ENCODE measurements at places on chromosomes 2 and 18. TPM values are rescaled to one million over a fixed set of nuclear protein-coding genes. Genes with fewer than 3 reads are reported as not detected.

The CRYGC gene
- total RNA-seq, result not detected

The IFIH1 gene
- 26.3 TPM for total RNA-seq

The ATP6V1B1 gene
- not detected for total RNA-seq

The RAX gene
- total RNA-seq, result not detected

The PRKAG3 gene
- not detected for total RNA-seq

The SATB2 gene
- total RNA-seq, result 0.07 TPM

The NPHP1 gene
- total RNA-seq, result 0.21 TPM

The WDR54 gene
- total RNA-seq, result 72.1 TPM

The ERMN gene
- total RNA-seq, result 1.4 TPM

The NRP2 gene
- 64.4 TPM for total RNA-seq

DNA sequence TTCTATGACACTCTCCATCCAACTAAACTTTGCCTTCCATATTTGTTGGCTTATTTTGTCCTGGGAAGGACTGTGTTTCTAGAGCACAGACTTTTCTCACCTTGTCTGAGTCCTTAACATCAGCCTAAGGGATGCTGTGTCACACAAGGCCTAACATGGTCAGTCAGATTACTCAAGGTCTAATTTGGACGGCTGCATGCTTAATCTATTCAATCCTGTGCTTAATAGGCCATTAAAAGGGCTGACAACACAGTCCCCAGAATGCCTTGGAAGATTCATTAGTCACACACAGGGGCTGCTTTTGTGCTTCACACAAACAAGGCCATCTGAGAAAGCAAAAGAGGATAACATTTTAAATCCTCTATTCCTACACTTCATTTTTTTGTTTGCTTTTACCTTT is 84.0 kb downstream of the DYNAP start:
- H3K27me3 ChIP-seq, result peaks cover 8% of the 10 kb centered on the region
- DNase-seq, result no peak
- H3K27ac ChIP-seq, result no peak overlapping the region
- no peaks in the 10 kb centered on the region for H3K36me3 ChIP-seq
- peaks cover 4% of the 10 kb centered on the region for H3K4me1 ChIP-seq
- no peak overlapping the region for H3K4me3 ChIP-seq

DNA sequence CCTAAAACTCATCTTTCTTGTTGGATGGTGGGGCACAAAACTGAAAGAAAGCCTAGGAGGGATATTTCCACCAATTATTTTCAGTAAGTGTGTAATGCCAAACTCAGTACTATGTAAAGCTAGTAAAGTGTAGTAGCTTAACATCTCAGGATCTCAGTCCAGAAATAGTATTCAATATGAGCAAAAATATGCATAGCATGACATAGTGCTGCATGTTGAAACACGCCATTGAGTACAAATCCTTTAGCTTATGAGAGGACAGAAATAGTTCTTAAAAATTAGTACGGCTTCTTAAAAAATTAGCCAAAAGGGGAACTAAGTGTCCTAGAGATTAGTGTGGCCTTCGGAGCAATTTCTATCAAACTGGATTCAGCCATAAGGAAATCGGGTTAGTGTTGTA is 21.7 kb upstream of the ATL2 start:
- H3K36me3 ChIP-seq, result no peaks in the 10 kb centered on the region
- H3K27me3 ChIP-seq, result peaks cover 7% of the 10 kb centered on the region
- H3K4me3 ChIP-seq, result no peak overlapping the region

GRCh38 chr2:12714391-12715221 is 2.1 kb upstream of the TRIB2 start:
- peaks cover 4% of the 10 kb centered on the region for H3K36me3 ChIP-seq
- peaks cover 4% of the 10 kb centered on the region for H3K27me3 ChIP-seq
- no peak for DNase-seq
- no peak overlapping the region for H3K4me3 ChIP-seq

DNA sequence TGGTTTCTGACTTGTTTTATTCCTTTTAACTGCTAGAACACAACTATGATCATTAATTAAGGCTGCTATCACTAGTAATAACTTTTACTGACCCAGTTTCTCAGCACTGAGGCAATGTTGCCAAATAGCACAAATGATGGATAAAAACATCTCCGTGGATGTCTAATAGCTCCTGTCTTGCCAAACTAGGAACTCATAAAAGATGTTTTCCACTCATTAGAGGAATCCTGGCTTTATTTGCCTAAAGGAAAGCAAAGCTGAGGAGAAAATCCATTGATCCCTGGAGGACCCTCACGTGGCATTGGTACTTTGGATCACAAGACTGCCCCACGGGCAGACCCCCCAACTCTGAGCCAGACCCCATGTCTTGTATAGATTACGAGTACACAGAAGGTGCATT is 96.1 kb upstream of the ZNF397 start:
- peaks cover 34% of the 10 kb centered on the region for H3K36me3 ChIP-seq
- DNase-seq, result no peak
- H3K4me3 ChIP-seq, result no peak overlapping the region

GRCh38 chr2:177547122-177547521 is 154.5 kb downstream of the AGPS start:
- H3K4me3 ChIP-seq, result no peak overlapping the region
- H3K27ac ChIP-seq, result peak overlapping the region; percentile 49
- DNase-seq, result peak; percentile 60
- H3K27me3 ChIP-seq, result no peaks in the 10 kb centered on the region
- peaks cover 11% of the 10 kb centered on the region for H3K36me3 ChIP-seq
- H3K4me1 ChIP-seq, result peaks cover 19% of the 10 kb centered on the region

DNA sequence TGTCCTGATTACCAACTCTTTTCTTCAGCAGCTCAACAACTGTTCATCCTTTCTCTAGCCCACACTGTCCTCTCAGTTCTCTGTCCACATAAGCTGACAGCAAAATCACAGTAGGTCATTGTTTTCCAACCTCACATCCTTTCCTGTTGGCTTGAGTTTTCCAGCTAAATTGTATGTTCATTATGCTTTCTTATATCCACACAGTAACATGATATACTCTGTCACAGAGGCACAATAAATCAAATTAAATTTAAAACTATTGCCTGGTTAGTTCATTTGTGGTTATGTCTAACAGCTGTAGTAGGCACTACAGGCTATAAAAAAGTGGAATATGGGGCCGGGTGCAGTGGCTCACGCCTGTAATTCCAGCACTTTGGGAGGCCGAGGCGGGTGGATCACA is 179.9 kb downstream of the ETAA1 start:
- H3K27me3 ChIP-seq, result no peaks in the 10 kb centered on the region
- H3K4me1 ChIP-seq, result no peaks in the 10 kb centered on the region
- H3K36me3 ChIP-seq, result no peaks in the 10 kb centered on the region

DNA sequence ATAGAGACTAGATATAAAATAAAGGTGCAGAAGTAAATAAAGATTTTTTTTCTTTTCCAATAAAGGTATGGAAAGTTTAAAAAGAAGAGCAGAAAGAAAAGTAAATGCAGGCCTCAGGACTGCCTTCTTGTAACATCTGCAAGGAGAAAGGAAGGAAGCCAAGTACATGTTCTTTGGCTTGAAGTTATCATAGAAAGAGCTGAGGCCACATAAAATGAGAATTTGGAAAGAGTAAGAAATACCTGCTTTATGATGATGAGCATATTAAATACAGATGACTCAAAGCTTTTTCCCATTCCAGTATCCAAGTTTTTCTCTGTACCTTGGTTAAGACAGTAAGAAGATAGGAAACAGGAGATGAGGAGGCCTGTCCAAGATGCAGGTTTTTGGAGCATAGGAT is 25.3 kb upstream of the UBE2E3 start:
- no peaks in the 10 kb centered on the region for H3K36me3 ChIP-seq
- H3K27me3 ChIP-seq, result peaks cover 38% of the 10 kb centered on the region
- no peak overlapping the region for H3K4me3 ChIP-seq
- no peak for DNase-seq
- H3K27ac ChIP-seq, result no peak overlapping the region

GRCh38 chr2:107007927-107008326 is 122.0 kb upstream of the ST6GAL2 start:
- no peak for DNase-seq
- no peaks in the 10 kb centered on the region for H3K27me3 ChIP-seq
- H3K4me3 ChIP-seq, result no peak overlapping the region
- no peaks in the 10 kb centered on the region for H3K36me3 ChIP-seq
- H3K27ac ChIP-seq, result no peak overlapping the region

GRCh38 chr2:157929871-157930667 is 53.9 kb upstream of the ACVR1 start:
- H3K4me1 ChIP-seq, result peaks cover 2% of the 10 kb centered on the region
- no peak overlapping the region for H3K4me3 ChIP-seq
- H3K27ac ChIP-seq, result no peak overlapping the region
- H3K27me3 ChIP-seq, result no peaks in the 10 kb centered on the region
- no peaks in the 10 kb centered on the region for H3K36me3 ChIP-seq

DNA sequence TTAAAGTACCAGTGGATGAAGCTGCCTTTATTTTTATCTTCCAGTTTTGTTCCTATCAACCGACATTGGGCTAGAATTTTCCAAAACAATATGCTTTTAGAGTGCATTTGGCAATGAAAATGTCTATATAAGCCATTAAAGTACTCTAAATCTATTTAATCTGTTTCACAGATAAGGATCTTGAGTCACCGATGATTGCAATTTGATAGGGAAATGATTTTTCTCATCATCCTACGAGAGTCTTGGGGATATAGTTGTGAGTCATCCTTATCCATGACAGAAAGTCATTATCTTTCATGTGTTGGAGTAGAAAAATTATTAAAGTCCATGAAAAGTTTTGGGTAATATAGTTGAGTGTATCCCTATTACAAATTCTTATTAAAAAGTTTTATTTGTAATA is 26.1 kb downstream of the SLC39A10 start:
- no peaks in the 10 kb centered on the region for H3K27me3 ChIP-seq
- no peak overlapping the region for H3K4me3 ChIP-seq
- H3K36me3 ChIP-seq, result peaks cover 41% of the 10 kb centered on the region
- DNase-seq, result no peak
- H3K4me1 ChIP-seq, result peaks cover 10% of the 10 kb centered on the region

DNA sequence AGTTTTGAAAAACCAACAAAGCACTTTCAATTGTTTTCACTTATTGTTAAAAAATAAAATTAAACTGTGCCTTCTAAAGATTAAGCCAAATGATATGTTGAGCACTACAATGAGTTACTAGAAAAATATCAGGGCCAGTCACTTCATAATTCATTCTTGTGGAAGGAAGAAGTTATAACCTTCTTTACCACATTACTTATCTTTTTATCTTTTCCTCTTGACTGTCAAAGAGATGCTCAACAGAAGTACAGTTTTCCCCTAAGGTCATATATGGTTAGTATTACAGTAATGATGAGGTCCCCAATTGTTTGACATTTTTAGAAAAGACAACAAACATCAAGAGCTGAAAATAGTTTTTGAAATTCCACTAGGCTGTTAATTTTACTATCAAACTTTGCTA is 9.4 kb downstream of the PELI1 start:
- peaks cover 70% of the 10 kb centered on the region for H3K4me1 ChIP-seq
- peak overlapping the region; percentile 89 for H3K27ac ChIP-seq
- H3K36me3 ChIP-seq, result peaks cover 49% of the 10 kb centered on the region
- no peaks in the 10 kb centered on the region for H3K27me3 ChIP-seq
- DNase-seq, result no peak
- H3K4me3 ChIP-seq, result peak overlapping the region; percentile 60

- no peak for DNase-seq
- no peak overlapping the region for H3K4me3 ChIP-seq
- H3K27me3 ChIP-seq, result peaks cover 58% of the 10 kb centered on the region
- no peaks in the 10 kb centered on the region for H3K36me3 ChIP-seq
Observed at GRCh38 chr2:134721596-134721995, 2.8 kb upstream of the TMEM163 start.

- no peaks in the 10 kb centered on the region for H3K36me3 ChIP-seq
- no peak overlapping the region for H3K4me3 ChIP-seq
- H3K27ac ChIP-seq, result no peak overlapping the region
Observed at GRCh38 chr2:137123226-137123625, 357.9 kb downstream of the THSD7B start.

Measured in activated CD4-positive, alpha-beta T cell treated with anti-CD3 and anti-CD28 coated beads, Interleukin-2, amount 10 ng/mL, durations not matched to agents 24 days and 14 days (primary cell).